Skin of body (tissue), 3 donors: ENCODE measurements at places on chromosomes 2 and 18. TPM values are rescaled to one million over a fixed set of nuclear protein-coding genes. Genes with fewer than 3 reads are reported as not detected.

DNA sequence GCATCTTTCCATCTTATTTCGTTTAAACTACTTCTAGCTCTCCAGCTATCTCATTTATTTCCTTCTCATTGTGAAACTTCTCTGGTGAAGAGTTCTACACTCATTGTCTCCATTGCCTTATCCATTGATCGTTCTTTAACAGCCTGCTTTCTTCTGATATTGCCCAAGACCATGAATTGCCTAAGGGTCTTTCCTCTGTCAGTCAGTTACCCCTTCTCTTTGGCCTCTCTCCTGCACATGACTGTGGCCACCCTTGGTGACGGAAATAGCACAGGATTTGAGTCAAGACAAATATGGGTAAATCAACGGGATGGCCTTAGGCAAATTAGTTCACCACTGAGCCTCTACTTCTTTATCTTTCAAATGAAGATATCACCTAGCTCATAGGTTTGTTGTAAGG lies 26.6 kb downstream of the NHEJ1 start:
- no peak for DNase-seq

- no peak for DNase-seq
These were observed 10.9 kb upstream of the NPPC start for GRCh38 chr2:231937057-231937456.

GRCh38 chr2:29459445-29460179 lies 344.4 kb downstream of the CLIP4 start:
- DNase-seq: no peak

DNA sequence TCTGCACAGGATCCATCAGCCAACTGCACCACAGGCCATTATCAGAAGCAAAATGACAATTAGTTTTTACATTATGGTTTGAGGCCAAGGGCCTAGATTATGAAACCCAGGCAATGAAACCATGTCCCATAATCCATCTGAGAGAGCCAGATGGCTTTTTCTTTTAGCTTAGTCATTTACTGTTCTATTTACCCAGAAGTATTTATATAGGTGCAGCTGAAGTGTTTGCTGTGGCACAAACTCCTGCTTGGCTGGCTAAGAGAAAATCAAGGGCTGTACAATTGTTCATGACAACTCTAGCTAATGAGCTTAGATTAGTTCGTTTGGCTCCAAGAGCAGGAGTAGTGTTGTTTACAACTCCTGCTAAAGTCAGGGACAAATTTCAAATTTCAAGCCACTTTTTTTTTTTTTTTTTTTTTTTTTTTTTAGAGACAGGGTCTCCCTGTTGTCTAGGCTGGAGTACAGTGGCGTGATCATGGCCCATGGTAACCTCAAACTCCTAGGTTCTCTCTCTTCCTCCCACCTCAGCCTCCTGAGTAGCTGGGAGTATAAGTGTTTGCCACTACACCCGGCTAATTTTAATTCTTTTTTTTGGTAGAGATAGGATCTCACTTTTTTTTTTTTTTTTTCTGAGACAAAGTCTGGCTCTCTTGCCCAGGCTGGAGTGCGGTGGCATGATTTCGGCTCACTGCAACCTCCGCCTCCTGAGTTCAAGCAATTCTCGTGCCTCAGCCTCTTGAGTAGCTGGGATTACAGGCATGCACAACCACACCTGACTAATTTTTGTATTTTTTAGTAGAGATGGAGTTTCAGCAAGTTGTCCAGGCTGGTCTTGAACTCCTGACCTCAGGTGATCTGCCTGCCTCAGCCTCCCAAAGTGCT lies 18.4 kb upstream of the REV1 start:
- no peak for DNase-seq

Gene TXNDC2
- total RNA-seq: not detected

Gene MARCHF4
- total RNA-seq: not detected

Gene CYP27A1
- total RNA-seq: 10.8 TPM

Gene XIRP2
- total RNA-seq: 20.7 TPM

Gene C2orf80
- not detected for total RNA-seq

Gene SNED1
- 9.7 TPM for total RNA-seq

Gene TMEM247
- total RNA-seq: not detected

Gene PDE1A
- total RNA-seq: 2.6 TPM
